ENCODE measurements at places on chromosomes 6 and 20. TPM values are rescaled to one million over a fixed set of nuclear protein-coding genes. Genes with fewer than 3 reads are reported as not detected.

Gene BLOC1S5
- total RNA-seq, result 7.1 TPM

DNA sequence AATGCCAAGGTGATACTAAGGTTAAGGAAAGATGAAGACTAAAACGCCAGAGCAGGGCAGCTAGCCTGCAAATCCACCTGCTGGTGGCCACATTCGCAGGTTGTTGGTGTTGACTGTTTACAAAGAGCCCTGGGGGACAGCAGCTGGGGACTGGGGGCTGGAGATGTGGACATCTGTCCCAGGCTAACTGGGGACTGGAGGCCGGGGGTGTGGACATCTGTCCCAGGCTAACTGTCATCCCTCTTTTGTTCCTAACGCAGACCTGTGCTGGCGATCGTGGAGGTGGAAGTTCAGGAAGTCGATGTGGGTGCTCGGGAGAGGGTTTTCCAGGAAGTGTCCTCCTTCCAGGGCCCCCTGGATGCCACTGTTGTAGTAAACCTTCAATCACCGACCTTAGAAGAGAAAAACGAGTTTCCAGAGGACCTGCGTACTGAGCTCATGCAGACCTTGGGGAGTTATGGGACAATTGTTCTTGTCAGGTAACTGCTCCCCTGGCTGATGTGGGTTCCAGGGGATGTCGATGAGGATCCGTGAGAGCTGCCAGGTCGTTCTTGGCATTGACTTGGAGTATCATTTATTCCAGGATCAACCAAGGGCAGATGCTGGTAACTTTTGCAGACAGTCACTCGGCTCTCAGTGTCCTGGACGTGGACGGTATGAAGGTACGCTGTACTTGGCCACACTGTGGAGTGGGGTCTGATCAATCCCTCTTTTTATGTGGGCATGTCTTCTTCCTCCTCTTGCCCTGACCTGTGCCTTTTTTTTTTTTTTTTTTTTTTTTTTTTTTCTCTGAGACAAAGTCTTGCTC is 87.0 kb downstream of the SERAC1 start:
- no peak for DNase-seq

GRCh38 chr6:15577550-15578171 is 85.2 kb downstream of the DTNBP1 start:
- DNase-seq, result no peak

- peak; percentile 70 for DNase-seq
Observed at GRCh38 chr20:341682-342081, 5.2 kb upstream of the NRSN2 start.
